ENCODE measurements at places on chromosomes 1 and 21. TPM values are rescaled to one million over a fixed set of nuclear protein-coding genes. Genes with fewer than 3 reads are reported as not detected.

The IGSF5 gene
- 0.27 TPM for total RNA-seq

The AGMAT gene
- 0.14 TPM for total RNA-seq

The GSTM3 gene
- total RNA-seq, result 127 TPM

The LRRN2 gene
- total RNA-seq, result 5.6 TPM

The CHIA gene
- total RNA-seq, result not detected

The LIPI gene
- not detected for total RNA-seq

The SPRR2F gene
- not detected for total RNA-seq

The TMEM52 gene
- total RNA-seq, result 3.5 TPM

The SNX27 gene
- 49.0 TPM for total RNA-seq

The UBQLN4 gene
- total RNA-seq, result 20.6 TPM

The NDUFV3 gene
- total RNA-seq, result 67.6 TPM

The CD84 gene
- total RNA-seq, result 2.6 TPM

The CFHR2 gene
- not detected for total RNA-seq

The C1orf146 gene
- total RNA-seq, result not detected

Measured in sigmoid colon (tissue), 7 donors.